Uterus (tissue), 4 donors: ENCODE measurements at places on chromosomes 11 and 22. TPM values are rescaled to one million over a fixed set of nuclear protein-coding genes. Genes with fewer than 3 reads are reported as not detected.

- no peak for DNase-seq
These were observed 269.8 kb upstream of the PDGFD start for GRCh38 chr11:104433751-104434150.

GRCh38 chr11:117219001-117219400 lies 12.9 kb downstream of the PCSK7 start:
- peak; percentile 38 for DNase-seq

GRCh38 chr11:19674836-19675235 lies 37.8 kb upstream of the NAV2 start:
- DNase-seq = no peak

GRCh38 chr11:127670374-127671119 lies 670.0 kb upstream of the KIRREL3 start:
- no peak for DNase-seq

DNA sequence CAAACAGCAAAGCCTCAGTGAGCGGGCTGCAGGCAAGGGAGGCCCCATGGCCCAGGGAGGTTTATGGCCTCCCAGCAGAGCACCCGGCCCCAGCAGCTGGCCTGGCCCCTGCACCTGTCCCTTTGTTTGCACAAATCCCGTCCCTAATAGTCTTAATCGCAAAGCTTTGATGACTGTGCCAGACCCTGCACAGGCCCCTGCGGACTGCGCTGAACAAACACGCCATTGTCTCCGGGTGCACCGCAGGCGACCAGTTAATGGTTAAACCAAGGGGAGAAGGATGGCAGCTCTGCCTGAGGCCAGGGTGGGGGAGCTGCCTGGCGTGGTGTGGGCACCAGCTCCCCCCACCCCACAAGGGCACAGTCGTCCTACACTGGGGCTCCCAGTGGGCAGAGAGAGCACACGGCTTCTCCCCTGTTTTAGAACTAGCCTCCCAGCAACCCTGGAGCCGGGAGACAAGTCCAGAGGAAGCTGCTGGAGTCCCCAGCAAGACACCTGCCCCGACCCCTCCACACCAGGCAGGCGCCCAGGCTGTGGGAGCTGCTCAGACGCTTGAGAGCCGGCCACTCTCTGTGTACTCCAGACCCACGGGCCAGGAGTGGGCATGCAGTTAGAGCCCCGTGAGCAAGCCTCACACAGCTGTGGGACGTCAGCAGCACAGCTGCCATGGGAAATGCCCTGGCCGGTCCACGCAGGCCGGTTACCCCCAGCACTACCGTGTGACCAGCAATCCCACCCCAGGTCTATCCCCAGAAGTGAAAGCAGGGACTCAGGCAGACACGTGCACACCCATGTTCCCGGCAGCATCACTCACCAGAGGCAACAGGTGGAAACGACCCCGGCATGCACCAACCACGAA lies 39.7 kb upstream of the TH start:
- peak; percentile 8 for DNase-seq

The CCDC89 gene
- total RNA-seq = 0.77 TPM

GRCh38 chr11:64173616-64174355 lies 7.9 kb upstream of the MACROD1 start:
- no peak for DNase-seq

The TRIM44 gene
- 65.3 TPM for total RNA-seq

DNA sequence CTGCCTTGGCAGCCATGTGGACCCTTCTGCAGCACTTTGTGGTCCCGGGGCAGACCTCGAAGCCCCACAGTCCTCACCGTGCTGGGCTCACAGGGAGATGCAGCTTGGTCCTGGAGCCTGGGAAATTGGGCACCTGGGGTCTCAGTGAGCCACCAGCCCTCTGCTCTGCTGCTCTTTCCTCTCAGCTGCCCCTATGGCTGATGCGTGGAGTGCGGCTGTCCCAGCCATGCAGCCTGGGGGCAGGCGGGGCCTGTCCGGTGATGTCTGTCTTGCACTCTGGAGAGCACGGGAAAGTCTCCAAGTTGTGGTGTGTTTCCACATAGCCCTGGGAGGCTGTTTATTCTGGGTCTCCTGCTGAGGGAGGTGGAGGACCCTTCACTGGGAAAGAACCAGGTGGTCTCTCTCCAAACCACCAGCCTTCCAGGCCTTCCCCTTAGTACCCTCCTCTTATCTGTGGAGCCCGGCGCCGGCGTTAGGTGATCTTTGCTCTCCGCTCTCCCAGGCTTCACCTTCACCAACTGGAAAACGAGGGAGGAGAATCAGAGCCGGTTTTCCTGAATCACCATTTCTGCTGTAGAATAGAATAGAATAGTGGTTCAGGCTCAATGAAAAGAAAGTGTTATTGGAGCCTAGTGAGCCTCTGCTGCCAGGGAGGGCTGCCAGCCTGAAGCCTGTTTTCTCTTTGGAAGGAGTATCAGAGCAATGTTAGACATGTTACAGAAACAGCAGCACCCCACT lies 41.2 kb upstream of the GRAMD4 start:
- DNase-seq = no peak

DNA sequence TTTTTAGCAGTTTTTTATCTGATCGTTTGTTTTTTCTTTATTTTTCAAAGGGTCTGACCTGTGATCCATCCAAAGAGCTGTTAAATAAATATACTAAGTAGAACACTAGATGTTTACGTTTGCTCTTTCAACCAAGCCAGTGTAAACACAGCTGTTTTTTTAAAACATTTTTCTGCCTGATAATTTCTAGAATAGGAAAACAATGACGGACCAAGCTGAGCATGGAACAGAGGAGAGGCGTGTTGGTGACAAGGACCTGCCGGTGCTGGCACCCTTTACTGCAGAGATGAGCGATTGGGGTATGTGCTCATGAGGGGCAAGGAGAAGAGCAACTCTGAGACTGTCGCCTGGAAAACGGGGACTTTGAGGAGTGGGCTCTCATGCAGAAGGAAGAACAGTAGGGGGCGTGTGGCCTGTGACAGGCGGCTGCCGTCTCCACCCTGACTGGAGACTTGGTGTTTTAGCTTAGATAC lies 28.6 kb upstream of the PANX2 start:
- DNase-seq = no peak

The DGCR6 gene
- total RNA-seq = 1.9 TPM

- no peak for DNase-seq
These were observed 31.8 kb upstream of the HSPA8 start for GRCh38 chr11:123093739-123094138.

DNA sequence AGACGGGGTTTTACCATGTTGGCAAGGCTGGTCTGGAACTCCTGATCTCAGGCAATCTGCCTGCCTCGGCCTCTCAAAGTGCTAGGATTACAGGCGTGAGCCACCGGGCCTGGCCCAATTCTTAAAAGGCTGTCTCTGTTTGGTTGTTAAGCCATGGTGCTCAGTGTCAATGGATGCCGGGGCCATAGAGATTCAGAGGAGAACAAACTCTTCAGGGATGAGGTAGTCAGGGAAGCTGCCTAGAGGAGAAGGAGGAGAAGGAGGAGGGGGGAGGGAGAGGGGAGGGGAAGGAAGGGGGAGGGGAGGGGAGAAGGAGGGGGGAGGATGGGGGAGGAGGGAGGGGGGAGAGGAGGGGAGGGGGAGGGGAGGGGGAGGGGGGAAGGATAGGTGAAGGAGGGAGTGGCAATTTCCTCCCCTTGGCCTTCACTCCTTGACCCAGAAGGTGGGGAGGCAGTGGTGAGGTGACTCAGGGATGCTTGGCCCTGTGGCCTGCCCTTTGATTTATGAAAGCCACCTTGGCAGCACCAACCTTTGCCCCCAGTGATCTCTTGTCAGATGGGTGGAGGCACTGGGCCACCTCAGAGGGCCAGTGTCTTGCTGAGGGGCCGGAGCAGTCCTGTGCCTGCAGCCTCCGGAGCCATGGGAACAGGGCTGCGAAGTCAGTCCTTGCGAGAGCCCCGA lies at the start of gene C11orf86:
C11orf86 (plus strand) TSS at position 581 of the 681 bp plus-strand sequence; CDS start at position 640, 59 bp downstream.
- DNase-seq = no peak

GRCh38 chr11:99505316-99505715 lies 484.6 kb downstream of the CNTN5 start:
- no peak for DNase-seq

- DNase-seq = no peak
These were observed 10.7 kb upstream of the SESN3 start for GRCh38 chr11:95241681-95242081.

The ELMOD1 gene
- total RNA-seq = not detected

- DNase-seq = no peak
These were observed 38.5 kb upstream of the GLYATL1 start for GRCh38 chr11:58900479-58901420.

DNA sequence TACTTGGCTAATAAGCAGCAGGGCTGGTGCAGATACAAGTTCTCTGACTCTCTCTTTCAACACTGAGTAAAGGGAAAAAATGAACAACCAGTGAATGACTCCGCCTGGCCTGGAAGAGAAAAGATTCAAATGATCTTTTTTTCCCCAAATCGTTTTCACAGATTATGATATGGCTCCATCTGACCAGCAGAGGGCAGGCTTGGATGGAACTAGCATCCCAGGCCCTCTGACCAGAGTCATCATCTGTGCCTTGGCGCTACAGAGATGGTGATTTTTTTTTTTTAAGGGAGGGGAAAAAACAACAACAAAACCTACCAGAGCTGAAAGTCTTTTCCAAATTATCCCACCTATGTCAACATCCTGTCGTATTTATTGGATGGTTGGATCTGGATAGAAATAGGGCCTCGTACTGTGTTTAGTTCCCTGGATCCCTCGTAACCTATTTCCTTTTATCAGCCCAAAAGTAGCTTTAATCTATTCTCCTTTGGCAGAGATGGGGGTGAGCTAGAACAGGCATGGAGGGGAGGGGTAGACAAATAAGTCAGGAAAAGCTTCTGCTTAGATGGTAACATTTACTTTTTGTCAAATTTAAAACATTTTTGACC lies 69.7 kb downstream of the PRSS23 start:
- DNase-seq = peak; percentile 66

The SLC17A6 gene
- not detected for total RNA-seq

The KRTAP5-8 gene
- not detected for total RNA-seq

- DNase-seq = peak; percentile 84
These were observed 7.1 kb downstream of the VSIG10L2 start for GRCh38 chr11:125952973-125953372.

The KDM4E gene
- total RNA-seq = not detected

The SPA17 gene
- 2.7 TPM for total RNA-seq

GRCh38 chr22:28143241-28143865 lies 224.3 kb upstream of the PITPNB start:
- DNase-seq = no peak

DNA sequence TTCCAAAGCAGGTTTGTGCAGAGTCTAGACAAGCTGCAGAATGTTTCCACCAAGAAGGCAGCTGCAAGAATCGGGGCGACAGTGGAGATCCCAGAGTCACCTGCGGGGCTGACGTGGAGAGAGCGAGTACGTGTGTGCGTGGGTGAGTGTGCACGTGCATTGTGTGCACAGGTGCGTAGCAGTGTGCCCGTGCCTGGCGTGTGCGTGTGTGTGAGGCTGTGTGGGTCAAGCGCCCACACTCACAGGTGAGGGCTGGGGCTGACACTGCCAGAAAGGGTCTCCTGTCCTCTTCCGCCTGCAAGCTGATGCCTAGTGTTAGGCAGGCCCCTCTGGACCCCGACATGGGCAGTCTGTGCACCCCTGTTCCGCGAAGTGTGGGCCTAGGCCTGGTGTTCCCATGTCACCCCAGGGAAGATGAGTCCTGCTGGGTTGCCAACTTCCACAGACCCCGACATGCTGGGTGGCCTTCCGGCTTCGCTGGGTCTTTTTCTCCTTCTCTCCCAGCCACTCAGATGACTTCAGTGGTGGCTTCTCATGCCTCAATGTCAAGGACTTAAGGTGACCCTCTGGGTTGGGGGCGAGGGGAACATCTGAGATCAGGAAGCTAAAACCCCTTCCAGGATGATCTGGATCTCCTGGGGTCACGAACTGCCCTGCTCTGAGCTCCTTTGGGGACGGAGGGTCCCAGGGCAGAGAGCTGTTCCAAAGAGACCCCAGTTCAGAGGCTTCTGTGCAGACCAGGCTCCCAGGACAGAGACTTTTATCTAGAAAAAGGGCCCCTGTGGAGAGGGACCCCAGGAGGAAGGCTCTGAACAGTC lies 10.4 kb upstream of the SYT8 start:
- no peak for DNase-seq

The APOL5 gene
- total RNA-seq = not detected

GRCh38 chr11:76856106-76856505 lies 4.6 kb upstream of the ACER3 start:
- DNase-seq = no peak

- no peak for DNase-seq
These were observed 27.9 kb upstream of the OAF start for GRCh38 chr11:120182790-120183491.

The UPK3A gene
- total RNA-seq = not detected

DNA sequence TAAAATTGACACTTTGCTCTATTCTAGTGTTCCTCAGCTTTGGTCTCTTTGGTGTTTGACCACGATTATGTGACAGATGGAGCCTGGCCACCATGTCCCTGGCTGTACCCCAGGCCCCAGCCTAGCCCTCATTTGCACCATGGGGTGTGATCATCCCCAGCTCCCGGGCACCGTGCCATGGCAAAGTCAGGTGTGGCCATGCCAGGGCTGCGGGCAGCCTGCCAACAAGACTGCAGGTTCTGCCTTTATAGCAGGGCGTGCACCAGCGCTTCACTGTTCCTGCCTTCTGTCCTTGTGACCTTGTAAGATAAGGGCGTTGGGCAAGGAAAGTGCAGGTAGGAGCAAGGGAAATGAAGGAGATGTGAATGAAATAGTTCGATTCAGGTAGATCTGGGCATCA lies 22.4 kb upstream of the APOBEC3A start:
- no peak for DNase-seq

- DNase-seq = no peak
These were observed 273.2 kb downstream of the TENM4 start for GRCh38 chr11:79167510-79168188.

The P2RX3 gene
- total RNA-seq = 0.69 TPM
